ENCODE measurements at places on chromosomes 16 and 17. TPM values are rescaled to one million over a fixed set of nuclear protein-coding genes. Genes with fewer than 3 reads are reported as not detected.

The LGALS3BP gene
- 156 TPM for total RNA-seq

The KARS1 gene
- 69.8 TPM for total RNA-seq

The SLC5A10 gene
- not detected for total RNA-seq

The RHBDL3 gene
- 0.29 TPM for total RNA-seq

The EZH1 gene
- total RNA-seq: 72.4 TPM

The FOXL1 gene
- total RNA-seq: 34.4 TPM

The PTX4 gene
- 0.26 TPM for total RNA-seq

The MYLK3 gene
- 0.54 TPM for total RNA-seq

GRCh38 chr16:27321013-27321915 lies 7.5 kb downstream of the IL4R start:
- DNase-seq: peak; percentile 16

GRCh38 chr16:17233318-17234002 lies 237.3 kb downstream of the XYLT1 start:
- no peak for DNase-seq

DNA sequence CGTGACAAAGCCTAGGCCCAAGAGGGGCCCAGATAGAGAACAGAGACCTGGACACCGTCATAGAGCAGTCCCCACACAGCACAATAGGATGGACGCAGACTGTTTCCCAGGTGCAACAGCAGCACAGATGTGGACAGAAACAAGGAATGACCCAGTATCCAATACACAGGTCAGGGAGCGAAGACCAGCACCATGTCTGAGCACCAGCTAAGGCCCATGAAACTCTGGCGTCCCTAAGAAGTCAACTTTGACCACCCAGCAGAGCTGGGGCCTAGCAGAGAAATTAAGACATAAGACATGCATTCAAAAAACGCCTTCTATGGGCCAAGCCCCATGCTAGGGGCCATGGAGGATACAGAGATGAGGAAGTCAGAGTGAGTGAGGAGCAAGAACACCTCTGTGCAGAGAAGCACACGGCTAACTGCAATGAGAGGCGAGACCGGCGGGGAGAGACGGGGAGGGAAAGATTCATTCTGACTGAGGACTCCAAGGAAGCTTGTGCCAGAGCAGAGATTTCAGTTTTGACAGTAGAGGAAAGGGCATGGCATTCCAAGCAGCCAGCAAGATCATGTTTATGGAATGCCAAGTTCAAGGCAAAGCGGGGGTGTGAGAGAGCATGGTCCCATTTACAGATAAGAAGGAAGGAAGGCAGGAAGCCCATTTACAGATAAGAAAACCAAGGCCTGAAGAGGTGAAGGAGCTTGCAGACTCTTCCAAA lies 50.8 kb downstream of the PITPNM3 start:
- DNase-seq: no peak

DNA sequence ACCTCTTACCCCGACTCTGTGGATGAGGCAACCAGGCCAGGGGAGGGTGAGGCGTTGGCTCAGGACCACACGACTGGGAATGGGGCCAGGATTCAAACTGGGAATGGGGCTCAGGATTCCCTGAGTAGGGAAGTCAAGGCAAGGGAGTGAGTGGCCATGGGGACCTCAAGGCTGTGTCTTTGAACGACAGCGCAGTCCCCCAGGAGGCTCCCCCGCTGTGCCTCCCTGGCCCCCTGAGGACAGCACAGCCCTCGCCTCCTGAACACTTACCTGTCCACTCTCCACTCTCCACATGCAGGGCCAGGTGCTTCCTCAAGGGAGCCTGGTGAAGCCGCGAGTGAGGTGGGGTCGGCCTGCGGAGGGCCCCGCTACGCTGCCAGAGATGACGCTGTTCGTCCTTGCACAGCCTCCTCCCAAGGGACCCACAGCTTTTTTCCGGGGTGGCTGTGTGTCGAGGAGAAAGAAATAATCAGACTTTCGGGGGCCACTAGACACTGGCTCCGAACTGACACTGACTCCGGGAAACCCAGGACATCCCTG lies 6.9 kb downstream of the ZNF469 start:
- no peak for DNase-seq

- DNase-seq: no peak
Observed at GRCh38 chr17:82339634-82340580, 6.3 kb upstream of the SECTM1 start.

DNA sequence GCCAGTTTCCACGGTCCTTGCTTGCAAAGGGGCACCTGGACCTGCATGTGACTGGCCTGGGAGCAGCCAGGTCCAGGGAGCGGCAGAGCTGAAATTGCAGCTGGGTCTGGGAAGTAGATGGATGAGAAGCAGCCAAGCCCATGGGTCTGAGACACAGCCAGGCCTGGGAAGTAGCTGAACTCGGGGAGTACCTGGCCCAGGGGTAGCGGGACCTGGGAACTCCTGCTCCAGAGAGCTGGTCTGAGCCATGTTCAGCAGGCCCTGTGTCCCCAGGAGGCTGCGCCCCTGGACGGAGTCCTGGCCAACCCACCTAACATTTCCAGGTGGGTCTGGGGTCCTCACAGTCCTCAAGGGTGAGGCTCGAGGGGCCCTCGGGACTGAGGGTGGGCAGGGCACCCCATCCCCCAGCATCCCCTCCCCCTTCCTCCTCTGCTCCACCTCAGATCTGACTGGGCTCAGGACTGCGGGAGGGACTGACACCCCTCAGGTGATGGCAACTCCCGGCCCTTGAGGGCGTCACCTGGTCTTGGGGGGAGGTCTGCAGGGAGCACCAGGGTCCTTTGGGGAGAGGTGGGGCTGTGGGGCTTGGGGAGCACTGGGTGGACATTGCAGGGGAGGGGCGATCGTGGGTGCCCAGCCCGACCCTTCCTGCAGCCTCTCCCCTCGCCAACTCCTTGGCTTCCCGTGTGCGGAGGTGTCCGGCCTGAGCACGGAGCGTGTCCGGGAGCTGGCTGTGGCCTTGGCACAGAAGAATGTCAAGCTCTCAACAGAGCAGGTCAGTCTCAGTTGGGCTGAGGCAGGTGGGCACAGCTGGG lies 3.0 kb downstream of the MSLN start:
- DNase-seq: no peak

DNA sequence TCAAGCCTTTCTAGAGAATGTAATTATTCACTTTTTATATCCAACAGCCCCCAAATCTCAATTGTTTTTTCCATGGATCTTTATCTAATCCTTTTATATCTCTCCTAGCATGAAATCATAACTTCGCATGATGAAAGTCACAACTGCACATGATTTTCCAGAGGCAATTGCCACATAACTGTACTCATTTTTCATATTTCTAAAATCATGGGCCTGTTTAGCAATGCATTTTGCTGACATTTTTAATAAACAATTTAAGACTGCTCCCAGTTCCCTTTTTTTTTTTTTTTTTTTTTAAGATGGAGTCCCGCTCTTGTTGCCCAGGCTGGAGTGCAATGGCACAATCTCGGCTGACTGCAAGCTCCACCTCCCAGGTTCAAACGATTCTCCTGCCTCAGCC lies 83.5 kb downstream of the VMP1 start:
- DNase-seq: no peak

DNA sequence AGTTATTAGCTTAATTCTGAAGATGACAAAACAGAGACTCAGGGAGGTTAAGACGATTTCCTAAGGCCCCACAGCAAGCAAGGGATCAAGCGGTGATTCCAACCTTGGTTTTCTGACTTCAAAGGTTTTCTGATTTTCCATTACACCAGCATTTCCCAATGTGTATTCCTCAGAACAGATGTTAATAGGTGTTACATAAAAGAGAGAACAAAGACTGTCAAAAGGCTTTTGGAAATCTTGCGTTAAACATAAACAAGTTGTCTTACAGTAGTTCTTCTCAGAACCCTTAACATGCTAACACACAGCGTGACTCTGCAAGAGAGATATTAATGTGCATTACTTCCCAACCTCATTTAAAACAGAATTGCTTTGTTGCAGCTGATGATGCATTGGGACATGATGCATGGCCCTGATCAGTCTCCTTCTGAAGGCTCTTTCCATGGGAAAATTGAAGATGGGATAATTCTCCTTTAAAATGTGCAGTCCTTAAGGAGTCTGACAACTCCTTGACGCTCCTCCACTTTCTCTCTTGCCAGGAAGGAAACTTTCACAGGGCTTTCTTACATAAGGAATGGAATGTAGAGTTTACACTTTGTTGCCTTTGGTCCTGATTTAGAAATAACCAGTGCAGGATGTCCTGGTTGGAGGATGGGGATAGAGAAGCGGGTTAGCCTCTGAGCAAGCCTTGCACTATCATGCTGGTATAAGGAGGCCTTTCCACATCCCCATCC lies 21.5 kb upstream of the MMD start:
- no peak for DNase-seq

DNA sequence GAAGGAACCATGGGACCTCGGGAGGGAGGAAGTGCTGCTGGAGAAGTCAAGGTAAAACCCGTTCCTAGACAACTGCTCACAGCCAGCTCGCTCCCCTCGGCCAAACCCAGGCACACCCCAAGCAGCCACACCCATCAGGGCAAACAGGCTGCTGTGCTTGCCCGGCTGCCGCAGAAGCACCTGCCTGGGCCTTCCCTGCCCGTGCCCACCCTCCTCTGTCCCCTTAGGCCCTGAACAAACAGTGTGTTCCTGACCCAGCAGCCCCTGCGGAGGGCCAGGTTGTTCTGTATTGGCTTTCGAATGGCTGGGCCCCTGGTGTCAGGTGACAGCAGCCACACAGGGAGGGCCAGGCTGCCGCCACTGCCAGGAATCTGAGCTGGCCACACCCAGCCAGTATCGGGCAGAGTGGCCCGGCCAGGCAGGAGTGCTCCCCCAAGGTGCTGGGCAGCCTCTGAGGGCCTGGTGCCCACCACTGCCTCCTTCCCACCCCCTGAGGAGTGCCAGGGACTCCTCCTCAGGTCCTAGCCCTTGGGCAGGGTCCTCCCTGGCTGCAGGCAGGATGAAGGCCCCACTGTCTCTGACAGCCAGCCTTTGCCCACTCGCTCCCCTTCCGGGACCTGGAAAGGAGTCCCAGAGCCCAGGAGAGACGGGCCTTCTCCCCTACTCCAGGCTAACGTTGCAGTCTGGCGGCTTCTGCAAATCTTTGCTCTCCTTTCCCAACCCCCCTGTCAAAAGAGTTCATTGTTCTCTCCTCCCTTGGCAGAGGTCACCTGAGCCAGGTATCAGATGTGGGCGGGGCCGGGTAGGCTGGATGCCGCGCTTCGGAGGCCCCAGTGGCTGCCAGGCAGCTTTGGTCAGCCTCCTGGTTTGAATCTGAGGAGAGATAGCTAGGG lies 24.0 kb downstream of the LLGL2 start:
- DNase-seq: no peak

- DNase-seq: no peak
Observed at GRCh38 chr17:14150619-14151018, 81.3 kb downstream of the COX10 start.

GRCh38 chr16:58046054-58046881 lies 20.7 kb downstream of the MMP15 start:
- DNase-seq: peak; percentile 70

- DNase-seq: no peak
Observed at GRCh38 chr16:24347556-24347955, 91.4 kb downstream of the CACNG3 start.

DNA sequence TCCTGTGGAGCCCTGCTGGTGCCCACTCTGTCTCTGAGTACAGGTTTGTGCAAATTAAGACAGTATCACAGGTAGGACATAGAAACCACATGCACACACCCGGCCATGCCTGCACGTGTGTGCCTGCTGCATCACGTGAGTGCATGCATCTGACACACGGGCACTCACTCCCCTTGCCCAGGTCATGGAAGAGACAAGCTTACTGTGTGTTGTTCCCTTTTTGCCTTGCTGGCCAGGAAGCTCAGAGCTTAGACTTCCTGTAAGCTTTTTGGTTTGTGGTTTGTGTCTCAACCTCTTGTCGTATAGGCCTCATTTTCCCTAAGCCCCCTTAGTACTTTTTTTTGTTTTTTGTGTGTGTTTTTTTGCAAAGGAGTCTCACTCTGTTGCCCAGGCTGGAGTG lies 25.0 kb downstream of the ZNF469 start:
- DNase-seq: no peak

DNA sequence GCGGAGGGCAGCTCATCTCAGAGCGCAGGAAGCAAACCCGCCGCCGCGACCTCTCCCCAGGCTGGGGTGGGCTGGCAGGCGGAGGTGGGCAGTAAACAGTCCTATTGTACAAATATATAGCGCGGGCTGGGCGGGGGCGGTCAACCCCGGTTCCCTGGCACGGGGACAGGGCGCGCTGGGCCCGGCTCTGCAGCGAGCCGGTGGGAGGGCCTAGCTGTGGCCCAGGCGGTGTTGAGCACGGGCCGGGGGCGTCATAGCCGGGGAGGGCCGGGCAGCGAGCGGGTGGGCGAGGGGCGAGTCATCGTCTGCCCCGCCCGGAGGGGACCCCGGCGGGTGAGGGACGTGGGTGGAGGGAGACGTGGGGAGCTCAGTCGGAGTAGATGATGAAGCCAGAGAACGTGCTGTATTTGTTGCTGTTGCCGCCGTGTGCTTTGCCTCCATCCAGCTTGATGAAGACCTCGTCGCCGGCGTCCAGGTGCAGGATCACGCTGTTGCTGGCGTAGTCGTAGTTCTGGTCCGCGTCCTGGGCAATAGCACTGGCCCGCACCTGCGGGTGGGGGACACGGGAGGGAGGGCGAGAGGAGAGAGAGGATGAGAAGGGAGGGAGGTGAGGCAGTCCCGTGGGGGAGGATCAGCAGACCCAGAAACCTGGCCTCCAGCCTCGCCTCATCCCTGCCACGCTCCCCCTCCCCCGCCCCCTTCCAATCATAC lies 8.1 kb downstream of the C1QL1 start:
- no peak for DNase-seq

- peak; percentile 87 for DNase-seq
Observed at GRCh38 chr17:83152745-83153611, 73.6 kb downstream of the METRNL start.

GRCh38 chr16:50371936-50372595 lies 3.3 kb upstream of the BRD7 start:
- DNase-seq: no peak

DNA sequence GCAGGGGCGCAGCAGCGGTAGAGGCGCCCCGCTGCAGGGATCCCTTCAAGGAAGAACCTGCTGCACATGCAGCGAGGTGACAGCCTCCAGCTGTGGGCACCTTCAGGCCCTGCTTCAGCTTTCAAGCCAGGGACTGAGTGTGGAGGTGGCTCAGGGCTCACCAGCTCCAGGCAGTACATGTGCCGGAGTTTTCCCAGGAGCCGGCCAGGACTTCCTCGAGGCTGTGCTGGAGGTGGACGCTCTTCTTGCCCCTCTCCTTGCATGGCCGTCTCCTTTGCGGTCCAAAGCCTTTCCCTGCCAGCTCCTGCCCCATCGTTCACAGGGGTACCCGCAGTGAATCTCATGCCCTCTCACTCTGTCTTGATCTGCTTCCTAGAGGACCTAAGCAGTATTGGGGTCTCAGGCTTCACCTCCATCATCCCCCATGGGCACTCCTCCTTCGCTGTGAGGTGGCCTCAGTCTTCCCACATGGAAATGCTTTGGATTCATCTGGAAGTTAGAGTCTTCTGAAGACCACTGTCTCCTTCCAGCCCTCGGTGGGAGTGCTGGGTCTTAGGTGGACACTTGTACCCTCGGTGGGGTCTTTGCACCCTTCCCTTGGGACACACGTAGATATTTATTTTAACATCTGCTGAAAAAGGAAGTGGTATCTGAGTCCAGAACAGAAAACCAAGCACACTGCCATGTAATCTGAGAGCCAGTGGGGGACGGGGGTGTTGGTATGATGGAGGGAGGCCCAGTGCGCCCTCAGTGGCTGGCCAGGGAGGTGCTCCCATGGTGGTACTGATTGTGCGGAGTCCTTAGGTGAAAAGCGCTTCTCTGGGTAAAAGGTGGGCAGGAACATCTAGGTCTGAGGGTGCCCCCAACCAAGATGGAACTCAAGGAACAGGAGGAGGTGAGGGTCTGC lies 7.0 kb downstream of the XYLT2 start:
- no peak for DNase-seq
